NCI-H1694 treated with DMSO at 0.1 percent for 48 hours (cell line): ENCODE measurements at places on chromosomes 2 and 18.

GRCh38 chr2:238493880-238494572 lies 67.3 kb downstream of the ASB1 start:
- DNase-seq: no peak

GRCh38 chr2:224194161-224194560 lies 155.1 kb upstream of the SERPINE2 start:
- DNase-seq: no peak

- no peak for DNase-seq
These were observed 14.2 kb upstream of the NR4A2 start for GRCh38 chr2:156346731-156347130.

DNA sequence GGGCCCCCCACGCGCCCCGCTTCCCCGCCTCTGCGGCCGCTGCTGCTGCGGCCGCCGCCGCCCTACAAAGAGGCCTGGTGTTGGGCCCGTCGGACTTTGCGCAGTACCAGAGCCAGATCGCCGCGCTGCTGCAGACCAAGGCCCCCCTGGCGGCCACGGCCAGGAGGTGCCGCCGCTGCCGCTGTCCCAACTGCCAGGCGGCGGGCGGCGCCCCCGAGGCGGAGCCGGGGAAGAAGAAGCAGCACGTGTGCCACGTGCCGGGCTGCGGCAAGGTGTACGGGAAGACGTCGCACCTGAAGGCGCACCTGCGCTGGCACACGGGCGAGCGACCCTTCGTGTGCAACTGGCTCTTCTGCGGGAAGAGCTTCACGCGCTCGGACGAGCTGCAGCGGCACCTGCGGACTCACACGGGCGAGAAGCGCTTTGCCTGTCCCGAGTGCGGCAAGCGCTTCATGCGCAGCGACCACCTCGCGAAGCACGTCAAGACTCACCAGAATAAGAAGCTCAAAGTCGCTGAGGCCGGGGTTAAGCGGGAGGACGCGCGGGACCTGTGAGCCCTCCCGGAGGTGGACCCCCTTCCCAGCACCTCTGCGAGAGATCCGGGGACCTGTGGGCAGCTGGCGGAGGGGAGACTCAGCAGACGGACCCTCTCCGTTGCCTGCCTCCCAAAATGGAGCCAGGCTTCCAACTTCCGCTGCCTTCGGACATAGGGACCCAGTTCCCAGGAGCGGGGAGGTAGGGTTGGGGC lies 1.9 kb downstream of the SP5 start:
- DNase-seq: no peak

GRCh38 chr2:30584116-30584515 lies 137.1 kb downstream of the LCLAT1 start:
- no peak for DNase-seq

DNA sequence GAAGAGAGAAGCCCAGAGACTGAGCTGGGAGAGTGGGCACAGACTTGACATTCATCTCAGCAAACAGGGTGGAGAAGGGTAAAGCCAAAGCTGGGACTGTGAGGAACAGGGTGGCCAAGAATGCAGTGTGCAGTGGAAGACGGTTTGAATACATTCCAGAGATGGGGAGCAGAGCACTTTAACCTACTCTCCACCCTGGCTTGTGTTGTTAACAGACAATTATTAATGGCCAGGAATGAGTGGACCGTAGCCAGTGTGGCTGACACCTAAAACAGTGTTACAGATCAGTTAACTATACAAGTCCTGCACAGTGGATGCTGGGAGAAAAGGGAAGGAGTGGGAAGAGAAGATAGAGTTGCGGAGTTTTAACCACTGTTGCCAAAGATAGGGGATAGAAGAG lies 7.4 kb upstream of the NAB1 start:
- no peak for DNase-seq

GRCh38 chr2:234304950-234305349 lies 191.9 kb downstream of the ARL4C start:
- DNase-seq: no peak
